Breast epithelium (tissue), 4 donors: ENCODE measurements at places on chromosomes 7 and 10. TPM values are rescaled to one million over a fixed set of nuclear protein-coding genes. Genes with fewer than 3 reads are reported as not detected.

Gene CUL1
- total RNA-seq, result 65.4 TPM

Gene UBN2
- total RNA-seq, result 20.0 TPM

Gene ELN
- total RNA-seq, result 31.8 TPM

Gene GPR141
- total RNA-seq, result 0.88 TPM

Gene EFCAB10
- total RNA-seq, result not detected

Gene ITIH5
- total RNA-seq, result 18.7 TPM

Gene VWDE
- total RNA-seq, result 17.0 TPM

Gene A1CF
- not detected for total RNA-seq

Gene OTUD1
- 20.2 TPM for total RNA-seq

- DNase-seq, result no peak
- H3K4me3 ChIP-seq, result no peak overlapping the region
- H3K36me3 ChIP-seq, result no peaks in the 10 kb centered on the region
- peaks cover 4% of the 10 kb centered on the region for H3K27me3 ChIP-seq
- no peaks in the 10 kb centered on the region for H3K4me1 ChIP-seq
- H3K27ac ChIP-seq, result no peak overlapping the region
These were observed 28.4 kb downstream of the MKX start for GRCh38 chr10:27717224-27717623.

- H3K4me3 ChIP-seq, result no peak overlapping the region
- peaks cover 5% of the 10 kb centered on the region for H3K4me1 ChIP-seq
- no peak overlapping the region for H3K27ac ChIP-seq
- peaks cover 26% of the 10 kb centered on the region for H3K27me3 ChIP-seq
- DNase-seq, result no peak
- no peaks in the 10 kb centered on the region for H3K36me3 ChIP-seq
These were observed 1.0 kb upstream of the FFAR4 start for GRCh38 chr10:93565446-93565845.

- peak overlapping the region; percentile 56 for H3K4me3 ChIP-seq
- peaks cover 7% of the 10 kb centered on the region for H3K36me3 ChIP-seq
- H3K27ac ChIP-seq, result peak overlapping the region; percentile 41
- H3K4me1 ChIP-seq, result peaks cover 4% of the 10 kb centered on the region
These were observed 9.9 kb upstream of the SPAG6 start for GRCh38 chr10:22335173-22335933.

GRCh38 chr7:134245253-134245652 lies 71.5 kb downstream of the SLC35B4 start:
- no peak for DNase-seq
- H3K36me3 ChIP-seq, result no peaks in the 10 kb centered on the region
- H3K27me3 ChIP-seq, result no peaks in the 10 kb centered on the region
- no peak overlapping the region for H3K4me3 ChIP-seq

- H3K36me3 ChIP-seq, result no peaks in the 10 kb centered on the region
- H3K4me3 ChIP-seq, result no peak overlapping the region
- no peaks in the 10 kb centered on the region for H3K4me1 ChIP-seq
- H3K27me3 ChIP-seq, result no peaks in the 10 kb centered on the region
- no peak overlapping the region for H3K27ac ChIP-seq
These were observed 25.9 kb downstream of the RGR start for GRCh38 chr10:84270708-84271107.

- H3K4me3 ChIP-seq, result no peak overlapping the region
- H3K27me3 ChIP-seq, result no peaks in the 10 kb centered on the region
- no peak for DNase-seq
These were observed 48.9 kb downstream of the OGDH start for GRCh38 chr7:44655341-44655740.

GRCh38 chr7:19369182-19369581 lies 224.0 kb upstream of the FERD3L start:
- no peaks in the 10 kb centered on the region for H3K4me1 ChIP-seq
- H3K36me3 ChIP-seq, result no peaks in the 10 kb centered on the region
- no peak for DNase-seq
- no peaks in the 10 kb centered on the region for H3K27me3 ChIP-seq
- H3K27ac ChIP-seq, result no peak overlapping the region
- H3K4me3 ChIP-seq, result no peak overlapping the region

DNA sequence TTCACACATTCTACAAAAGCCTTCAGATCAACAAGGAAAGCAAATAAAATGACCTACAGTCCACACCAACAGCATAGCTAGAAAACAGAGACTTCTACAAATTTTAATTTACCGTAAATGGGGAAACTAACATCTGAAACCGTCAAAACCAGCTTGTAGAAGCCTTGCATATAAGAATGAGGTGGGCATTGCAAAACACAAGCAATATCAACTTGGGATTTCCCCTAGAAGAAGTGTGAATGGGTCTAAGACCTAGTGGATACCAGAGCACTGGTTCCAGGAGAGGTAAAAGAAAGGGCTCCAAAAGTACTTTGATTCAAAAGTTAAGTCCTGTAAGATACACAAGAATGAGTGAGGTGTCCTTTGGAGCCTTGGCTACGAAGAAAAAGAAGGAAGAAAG lies 18.7 kb downstream of the RTKN2 start:
- DNase-seq, result no peak

DNA sequence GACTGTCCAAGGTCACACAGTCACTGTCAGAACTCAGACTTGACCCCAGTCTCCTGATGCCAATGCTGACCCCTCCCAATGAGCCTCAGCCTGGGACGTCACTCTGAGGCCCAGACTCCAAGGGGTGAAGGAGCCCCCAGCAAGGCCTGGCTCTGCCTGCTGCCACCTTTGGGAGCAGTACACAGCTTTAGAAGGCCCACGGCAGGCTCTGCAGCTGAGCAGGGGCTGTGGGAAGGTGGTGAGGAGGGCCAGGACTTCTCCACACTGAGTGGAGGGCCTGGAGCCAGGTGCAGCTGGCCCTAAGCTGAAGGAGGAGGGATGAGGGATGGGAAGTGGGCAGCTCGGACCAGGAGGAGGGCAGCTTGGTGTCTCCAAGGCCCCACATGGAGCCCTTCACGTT lies 23.9 kb upstream of the ZMIZ1 start:
- no peaks in the 10 kb centered on the region for H3K4me1 ChIP-seq
- no peak overlapping the region for H3K27ac ChIP-seq
- no peaks in the 10 kb centered on the region for H3K36me3 ChIP-seq
- DNase-seq, result no peak
- H3K27me3 ChIP-seq, result no peaks in the 10 kb centered on the region
- H3K4me3 ChIP-seq, result no peak overlapping the region

- no peaks in the 10 kb centered on the region for H3K36me3 ChIP-seq
- no peak overlapping the region for H3K27ac ChIP-seq
- H3K4me1 ChIP-seq, result no peaks in the 10 kb centered on the region
- H3K4me3 ChIP-seq, result no peak overlapping the region
- no peaks in the 10 kb centered on the region for H3K27me3 ChIP-seq
These were observed 34.4 kb downstream of the CSGALNACT2 start for GRCh38 chr10:43172645-43173044.

GRCh38 chr10:52368725-52369124 lies 54.6 kb downstream of the DKK1 start:
- no peaks in the 10 kb centered on the region for H3K27me3 ChIP-seq
- no peaks in the 10 kb centered on the region for H3K4me1 ChIP-seq
- DNase-seq, result no peak
- no peaks in the 10 kb centered on the region for H3K36me3 ChIP-seq
- H3K27ac ChIP-seq, result no peak overlapping the region

DNA sequence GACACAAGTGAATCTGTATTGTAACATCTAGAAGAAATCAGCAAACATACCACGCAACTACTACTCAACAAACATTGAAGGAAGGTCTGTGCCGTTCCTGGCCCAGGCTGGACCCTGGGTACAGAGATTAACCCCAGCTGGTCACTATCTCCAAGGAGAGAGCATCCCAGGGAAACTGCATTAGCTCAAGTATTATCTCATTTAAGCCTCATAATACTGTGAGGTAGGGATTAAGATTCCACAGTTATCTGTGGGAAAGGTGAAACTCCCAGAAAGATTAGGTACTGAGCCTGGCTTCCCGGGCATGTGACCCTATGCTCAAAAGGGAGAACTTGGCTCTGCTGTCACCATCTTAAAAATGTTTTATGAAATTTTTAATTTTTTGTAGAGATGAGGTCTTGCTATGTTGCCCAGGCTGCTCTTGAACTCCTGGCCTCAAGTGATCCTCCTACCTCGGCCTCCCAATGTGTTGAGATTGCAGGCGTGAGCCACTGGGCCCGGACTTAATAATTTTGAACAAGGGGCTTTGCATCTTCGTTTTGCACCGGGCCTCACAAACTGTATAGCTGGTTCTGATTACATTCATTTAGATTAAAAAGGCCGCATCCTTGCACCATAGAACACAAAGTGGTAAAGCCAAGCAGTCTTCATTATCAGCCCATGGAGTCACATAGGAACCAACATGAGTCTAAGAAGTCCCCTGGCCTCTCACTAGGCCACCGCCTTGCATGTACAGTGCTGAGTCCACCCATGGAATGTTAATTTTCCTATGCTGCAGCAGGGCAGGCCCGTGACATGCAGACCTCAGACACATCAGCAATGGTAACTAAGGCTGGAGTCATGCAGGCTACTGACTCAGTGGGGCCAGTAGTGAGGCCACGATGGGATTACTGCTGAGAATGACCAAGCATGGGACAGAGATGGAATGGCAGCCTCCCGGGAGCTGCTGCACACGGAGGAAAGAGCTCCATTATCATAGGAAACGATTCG lies 5.5 kb upstream of the CTBP2 start:
- no peak overlapping the region for H3K27ac ChIP-seq
- H3K4me3 ChIP-seq, result no peak overlapping the region
- DNase-seq, result no peak

- no peaks in the 10 kb centered on the region for H3K4me1 ChIP-seq
- no peak overlapping the region for H3K27ac ChIP-seq
- DNase-seq, result no peak
- no peaks in the 10 kb centered on the region for H3K27me3 ChIP-seq
- H3K36me3 ChIP-seq, result no peaks in the 10 kb centered on the region
- H3K4me3 ChIP-seq, result peak overlapping the region; percentile 12
These were observed 369.6 kb downstream of the AUTS2 start for GRCh38 chr7:69967689-69968450.

DNA sequence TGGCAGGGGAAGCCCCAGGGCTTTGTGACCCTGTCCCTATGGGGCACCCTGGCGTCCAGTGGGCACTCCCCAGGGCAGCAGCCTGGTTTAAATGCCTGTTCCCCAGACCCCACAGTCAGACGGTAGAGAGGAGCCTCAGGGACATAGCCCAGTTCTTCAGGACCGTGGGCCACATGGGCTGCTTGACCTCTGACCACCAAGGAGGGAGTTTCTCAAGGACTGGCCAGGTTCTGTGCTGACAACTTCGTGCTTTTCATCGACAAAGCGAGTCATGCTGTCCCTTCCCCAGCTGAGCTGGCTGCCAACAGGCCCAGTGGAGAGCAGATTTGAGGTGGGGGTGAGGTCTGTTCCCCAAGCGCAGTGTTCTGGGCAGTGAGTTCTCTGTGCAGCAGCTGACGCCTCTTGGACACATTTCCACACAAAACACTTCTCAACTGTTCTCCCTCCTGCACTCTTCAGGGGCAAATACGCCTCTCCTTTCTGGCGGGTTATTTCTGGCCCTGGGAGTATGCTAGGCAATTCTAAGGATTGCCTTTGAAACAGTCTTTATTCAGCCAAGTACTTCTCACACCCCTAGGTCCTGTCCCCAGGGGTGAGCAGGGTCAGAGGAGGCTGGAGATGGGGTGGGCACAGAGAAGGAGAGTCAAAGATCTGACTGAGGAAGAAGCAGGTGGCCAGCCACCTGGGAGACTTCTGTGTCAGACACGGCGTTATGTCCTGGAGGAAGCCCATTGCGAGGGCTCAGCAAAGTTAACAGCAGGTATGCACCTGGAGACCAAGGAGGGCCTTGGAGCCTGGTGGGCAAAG lies 57.3 kb upstream of the CAMK2B start:
- H3K27me3 ChIP-seq, result no peaks in the 10 kb centered on the region
- peaks cover 11% of the 10 kb centered on the region for H3K36me3 ChIP-seq
- no peak overlapping the region for H3K27ac ChIP-seq
- no peak overlapping the region for H3K4me3 ChIP-seq
- H3K4me1 ChIP-seq, result no peaks in the 10 kb centered on the region

DNA sequence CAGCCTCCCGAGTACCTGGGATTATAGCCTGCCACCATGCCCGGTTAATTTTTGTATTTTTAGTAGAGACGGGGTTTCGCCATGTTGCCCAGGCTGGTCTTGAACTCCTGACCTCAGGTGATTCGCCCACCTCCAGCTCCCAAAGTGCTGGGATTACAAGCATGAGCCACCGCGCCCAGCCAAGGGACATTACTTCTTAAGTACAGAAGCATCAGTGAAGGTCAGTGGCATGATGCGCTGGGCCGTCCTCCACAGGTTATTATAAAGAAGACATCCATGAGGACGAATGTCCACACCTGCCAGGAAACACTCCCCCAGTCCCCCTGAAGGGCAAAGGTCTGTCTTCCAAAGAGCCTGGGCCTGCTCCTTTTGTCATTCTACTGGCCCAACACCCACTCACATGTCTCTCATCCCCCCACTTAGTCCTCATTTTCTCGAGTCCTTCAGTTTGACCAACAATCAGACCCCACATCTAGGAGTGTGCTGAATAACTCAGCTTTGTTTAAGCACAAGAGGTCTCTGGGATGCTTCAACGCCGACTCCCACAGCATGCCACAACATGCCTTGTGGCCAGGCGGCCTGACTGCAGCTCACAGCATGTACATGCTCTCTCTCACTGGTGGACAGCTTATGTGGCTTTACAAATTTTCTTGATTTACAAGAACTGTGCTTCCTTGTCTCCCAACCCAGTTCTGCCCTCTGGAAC lies 73.0 kb downstream of the CTBP2 start:
- H3K4me1 ChIP-seq, result no peaks in the 10 kb centered on the region
- H3K4me3 ChIP-seq, result no peak overlapping the region
- H3K27ac ChIP-seq, result peak overlapping the region; percentile 29
- H3K36me3 ChIP-seq, result no peaks in the 10 kb centered on the region

DNA sequence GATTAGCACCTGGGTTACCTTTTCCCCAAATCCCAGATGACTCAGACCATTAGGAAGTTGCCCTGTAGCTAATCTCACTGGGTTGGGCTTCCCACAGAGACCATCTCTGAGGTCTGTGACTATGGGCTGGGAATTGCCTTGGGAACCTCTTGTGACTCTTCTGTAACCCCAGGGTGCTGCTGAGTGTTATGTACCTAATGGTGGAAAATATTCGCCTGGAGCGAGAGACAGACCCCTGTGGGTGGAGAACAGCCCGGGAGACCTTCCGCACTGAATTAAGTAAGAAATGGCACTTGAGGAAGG lies 20.0 kb downstream of the STRIP2 start:
- no peaks in the 10 kb centered on the region for H3K4me1 ChIP-seq
- DNase-seq, result no peak
- no peaks in the 10 kb centered on the region for H3K36me3 ChIP-seq
- no peaks in the 10 kb centered on the region for H3K27me3 ChIP-seq
- no peak overlapping the region for H3K4me3 ChIP-seq
